ENCODE measurements at places on chromosomes 1 and 21.

DNA sequence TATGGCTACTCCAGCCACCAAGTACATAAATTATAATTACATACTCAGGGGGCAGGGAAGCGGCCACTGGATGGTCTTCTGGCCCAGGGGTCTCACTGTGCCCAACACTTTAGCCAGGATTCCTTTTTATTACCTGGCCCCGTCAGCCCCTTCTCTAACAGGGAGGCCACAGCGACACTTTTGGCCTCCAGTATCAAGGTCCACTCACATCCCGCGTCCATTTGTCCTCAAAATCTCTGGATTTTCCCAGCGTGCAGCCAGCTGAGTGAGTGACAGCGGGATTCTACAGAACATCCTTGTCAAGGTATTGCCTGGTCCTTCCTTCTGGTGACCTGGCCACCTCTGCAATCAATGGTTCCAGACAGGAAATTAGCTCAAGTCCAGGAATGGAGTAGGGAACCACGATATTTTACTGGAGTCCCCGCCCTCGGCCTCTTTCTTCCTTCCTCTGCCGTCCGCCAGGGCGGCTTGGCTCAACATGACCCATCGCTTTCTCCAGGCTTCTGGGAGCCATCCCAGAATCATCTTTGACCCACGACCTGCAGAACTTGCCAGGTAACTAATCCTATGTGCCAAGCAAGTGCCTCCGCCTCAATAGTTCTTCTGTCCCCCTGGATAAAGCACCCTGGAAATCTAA, 2.7 kb upstream of the COL6A2 start:
- no peak for DNase-seq

- no peak for DNase-seq
Measured at GRCh38 chr1:85158910-85159309, 41.9 kb downstream of the SYDE2 start.

GRCh38 chr1:37197411-37197810, 163.1 kb upstream of the GRIK3 start:
- DNase-seq, result no peak

GRCh38 chr1:40856656-40857302, 5.4 kb downstream of the CITED4 start:
- no peak for DNase-seq

DNA sequence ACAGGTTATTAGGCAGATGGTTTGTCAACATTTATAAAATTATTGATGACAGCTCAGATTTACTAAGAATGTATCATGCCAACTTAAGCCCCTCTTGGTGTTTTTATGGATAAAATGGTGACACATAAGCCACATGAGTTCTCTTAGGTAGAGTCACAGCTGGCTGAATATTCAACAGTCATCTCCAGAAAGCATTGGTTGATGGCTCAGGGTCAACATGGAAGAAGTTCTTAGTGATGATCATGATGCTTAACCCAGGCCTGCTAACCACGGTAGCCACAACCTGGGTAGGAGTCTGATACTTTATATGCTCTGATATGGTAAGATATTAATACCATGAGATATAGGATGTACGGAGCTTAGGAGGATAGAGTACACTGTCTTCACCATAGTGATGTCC, 46.4 kb upstream of the SIPA1L2 start:
- no peak for DNase-seq

GRCh38 chr1:232510367-232511110, 119.4 kb downstream of the SIPA1L2 start:
- DNase-seq, result no peak

DNA sequence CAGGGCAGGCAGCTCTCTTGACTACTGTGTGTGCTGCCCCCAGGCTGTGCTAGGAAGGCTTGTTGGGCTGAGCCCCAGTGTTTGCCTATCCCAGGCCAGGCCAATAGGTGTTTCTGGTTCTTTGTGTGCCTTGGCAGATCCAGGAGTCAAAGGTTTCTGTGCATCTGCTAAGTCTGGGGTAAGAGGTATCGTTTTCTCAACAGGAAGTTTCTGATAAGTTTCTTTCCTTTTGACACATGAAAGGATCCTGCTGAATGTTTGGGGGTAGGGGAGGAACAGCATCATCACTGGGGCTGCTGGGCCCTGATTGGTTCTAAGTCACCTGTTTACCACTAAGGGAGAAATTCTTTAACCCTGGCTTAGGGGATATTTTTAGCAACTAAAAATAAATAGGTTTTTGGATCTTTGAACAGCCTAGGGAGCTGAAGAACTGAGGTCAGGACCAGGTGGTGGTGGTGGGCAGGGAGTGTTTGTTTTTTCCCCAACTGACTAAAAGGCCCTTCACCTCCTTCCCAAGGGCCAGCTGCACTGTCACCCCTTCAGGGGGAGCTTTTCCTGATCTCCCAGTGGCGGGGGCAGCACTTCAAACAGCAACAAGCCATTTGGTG, 85.1 kb downstream of the KCNN3 start:
- no peak for DNase-seq

All from DMS79 (cell line).